ENCODE measurements at places on chromosomes 3 and 15.
A peak's percentile ranks its signal among the peaks of the same experiment; 100 is the strongest.

DNA sequence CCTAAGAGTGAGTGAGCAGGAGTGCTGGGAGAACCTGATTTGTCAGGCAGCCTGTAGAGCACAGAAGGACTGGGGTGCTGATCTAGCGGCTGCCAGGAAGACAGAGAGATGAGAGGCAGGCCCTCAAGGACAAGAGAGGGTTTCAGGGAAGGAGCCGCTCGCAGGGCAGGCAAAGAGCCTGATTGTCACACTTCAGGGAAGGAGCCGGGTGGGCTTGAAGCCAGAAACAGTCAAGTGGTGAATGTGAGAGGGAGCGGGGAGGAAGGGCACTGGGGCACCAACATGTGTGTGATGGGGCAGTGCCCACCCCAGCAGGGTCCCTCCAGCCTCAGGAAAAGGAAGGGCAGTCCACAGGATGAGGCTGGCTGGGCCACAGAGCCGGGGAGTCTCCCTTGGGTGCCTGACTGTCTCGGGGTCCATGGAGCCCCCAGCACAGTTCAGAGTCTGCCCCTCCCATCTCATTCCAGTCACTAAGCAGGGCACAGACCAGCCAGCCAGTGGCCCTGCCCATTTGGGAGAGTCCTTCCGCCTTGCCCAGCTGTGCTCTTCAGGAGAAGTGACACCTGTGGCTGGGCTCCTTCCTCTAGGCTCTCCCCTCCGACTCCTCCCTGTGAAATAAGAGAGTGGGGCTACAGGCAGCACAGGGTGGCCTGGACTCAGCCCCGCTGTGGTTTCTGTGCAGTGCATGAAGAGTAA, 148.6 kb downstream of the RAB11A start:
- ATAC-seq, result no peak

DNA sequence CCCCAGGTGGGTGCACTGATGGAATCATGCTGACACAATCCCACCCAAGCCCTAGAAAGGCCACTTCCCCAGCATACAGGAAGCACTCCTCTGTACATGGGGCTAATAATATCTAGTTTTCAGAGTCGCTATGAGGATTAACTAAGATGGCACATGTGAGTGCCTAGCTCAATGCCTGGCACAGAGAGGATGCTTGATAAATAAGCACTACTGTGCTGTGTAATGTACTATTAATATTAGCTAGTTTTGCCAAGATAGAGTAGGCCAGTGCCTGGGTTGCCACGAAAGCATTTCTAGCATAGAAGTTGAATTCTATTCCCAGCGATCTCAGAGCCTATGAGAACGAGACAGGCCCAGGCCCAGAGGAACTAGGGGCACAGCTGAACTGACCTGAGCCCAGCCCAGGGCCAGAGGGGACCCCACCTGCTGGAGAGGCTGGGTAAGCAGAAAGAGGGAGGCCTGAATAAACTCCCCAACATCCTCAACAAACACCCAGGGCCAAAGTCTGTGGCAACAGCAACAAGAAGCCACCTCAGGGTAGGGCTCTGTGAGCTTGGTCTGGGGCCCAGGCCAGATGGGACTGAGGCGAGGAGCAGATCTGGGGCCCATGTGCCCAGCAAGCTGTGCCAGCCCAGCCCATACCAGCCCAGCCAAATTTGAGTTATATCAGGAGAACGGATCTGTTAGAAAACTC, 7.6 kb upstream of the SEMA7A start:
- no peak for ATAC-seq

DNA sequence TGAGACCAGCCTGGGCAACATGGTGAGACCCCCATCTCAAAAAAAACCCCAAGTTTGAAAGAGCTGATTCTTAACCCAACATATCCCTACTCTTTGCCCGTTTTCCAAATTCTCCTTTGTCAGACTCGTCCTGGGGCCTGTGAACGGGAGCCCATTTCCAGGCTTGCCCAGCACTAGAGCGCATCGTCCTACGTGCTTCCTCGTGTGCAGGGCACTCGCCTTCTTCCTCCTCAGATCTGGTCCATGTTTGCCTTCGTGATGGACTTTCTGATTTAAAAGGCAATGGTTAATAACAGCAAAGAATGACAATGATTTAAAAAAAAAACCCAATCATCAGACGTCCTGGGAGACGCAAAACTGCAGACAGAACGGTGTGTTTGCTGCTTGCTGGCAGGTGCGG, 10.1 kb downstream of the MELTF start:
- no peak for ATAC-seq

- no peak for ATAC-seq
Measured at GRCh38 chr3:164095279-164095678, 983.0 kb downstream of the SI start.

DNA sequence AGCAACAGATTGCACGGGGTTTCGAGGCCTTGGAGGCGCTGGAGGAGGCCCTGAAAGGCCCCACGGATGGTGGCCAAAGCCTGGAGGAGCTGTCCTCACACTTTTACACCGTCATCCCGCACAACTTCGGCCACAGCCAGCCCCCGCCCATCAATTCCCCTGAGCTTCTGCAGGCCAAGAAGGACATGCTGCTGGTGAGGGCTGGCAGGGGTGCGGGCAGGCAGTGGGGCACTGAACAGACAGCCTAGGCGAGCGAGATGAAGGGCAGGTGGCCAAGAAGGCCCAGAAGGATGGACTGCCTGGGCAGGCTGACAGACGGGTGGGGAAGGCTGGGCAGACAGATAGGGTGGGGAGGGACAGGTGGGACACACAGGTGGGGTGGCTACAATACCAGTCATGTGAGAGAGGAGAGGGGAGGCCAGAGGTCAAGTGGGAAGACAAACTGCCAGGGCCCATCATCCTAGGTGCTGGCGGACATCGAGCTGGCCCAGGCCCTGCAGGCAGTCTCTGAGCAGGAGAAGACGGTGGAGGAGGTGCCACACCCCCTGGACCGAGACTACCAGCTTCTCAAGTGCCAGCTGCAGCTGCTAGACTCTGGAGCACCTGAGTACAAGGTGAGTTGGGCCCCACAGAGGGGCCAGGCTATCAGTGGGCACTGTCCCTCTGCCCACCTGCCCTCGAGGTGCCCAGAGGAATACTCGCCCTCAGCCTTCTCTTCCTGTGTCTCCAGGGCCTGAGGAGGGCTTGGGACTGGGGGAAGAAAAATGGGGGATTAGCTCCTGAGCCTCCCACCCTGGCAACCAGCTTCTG, 3.1 kb downstream of the PARP3 start:
- no peak for ATAC-seq

GRCh38 chr15:36757189-36757814, 177.9 kb downstream of the CDIN1 start:
- peak; percentile 86 for ATAC-seq

DNA sequence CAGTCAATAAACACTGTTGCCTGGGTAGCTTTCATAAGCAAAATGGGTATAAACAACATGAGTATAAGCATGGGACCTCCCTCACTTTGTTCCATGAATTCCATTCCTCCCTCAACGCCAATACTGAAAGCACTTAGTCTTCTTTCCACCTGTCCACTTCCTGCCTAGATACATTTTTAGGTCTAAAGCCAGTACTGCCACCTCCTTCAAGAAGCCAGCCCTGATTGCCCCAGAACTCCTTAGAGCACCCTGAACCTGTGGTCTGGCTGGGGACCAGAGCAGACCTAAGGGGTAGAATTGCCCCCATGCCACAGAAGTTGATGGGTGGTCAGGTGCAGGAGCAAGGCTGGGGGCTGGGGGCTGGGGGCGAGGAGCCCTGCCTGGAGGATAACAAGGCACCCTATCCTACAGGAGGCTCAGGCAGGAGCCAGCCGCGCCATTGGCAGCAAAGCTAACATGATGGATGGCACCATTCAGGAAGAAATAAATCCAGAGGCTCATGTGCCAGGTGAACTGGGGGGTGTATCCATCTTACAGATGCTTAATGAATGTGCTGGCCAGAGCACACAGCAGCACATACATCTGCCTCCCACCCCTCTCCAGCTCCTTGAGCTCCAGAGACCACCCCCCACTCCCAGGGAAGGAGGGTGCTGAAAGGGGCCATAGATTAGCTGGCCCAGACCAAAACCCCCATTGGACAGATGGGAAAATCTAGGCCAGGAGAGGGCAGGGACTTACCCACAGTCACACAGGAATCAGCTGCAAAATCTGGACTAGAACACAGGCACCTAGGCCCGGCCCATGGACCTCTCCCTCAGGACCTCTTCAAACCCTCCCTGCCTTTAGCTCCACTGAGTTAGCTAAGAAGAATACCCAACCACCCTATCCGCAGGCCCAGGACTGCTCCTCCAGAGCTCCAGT, 113.8 kb upstream of the LINGO1 start:
- ATAC-seq, result peak; percentile 11

GRCh38 chr15:33059184-33059583, 135.3 kb downstream of the FMN1 start:
- peak; percentile 50 for ATAC-seq

GRCh38 chr3:171026597-171027293, at the start of gene SLC2A2:
TSS of gene SLC2A2 (minus strand) at chr3:171026720. CDS start at chr3:171026670, 50 bp downstream.
- ATAC-seq, result no peak

GRCh38 chr3:12339701-12340480, 51.0 kb downstream of the PPARG start:
- ATAC-seq, result no peak

DNA sequence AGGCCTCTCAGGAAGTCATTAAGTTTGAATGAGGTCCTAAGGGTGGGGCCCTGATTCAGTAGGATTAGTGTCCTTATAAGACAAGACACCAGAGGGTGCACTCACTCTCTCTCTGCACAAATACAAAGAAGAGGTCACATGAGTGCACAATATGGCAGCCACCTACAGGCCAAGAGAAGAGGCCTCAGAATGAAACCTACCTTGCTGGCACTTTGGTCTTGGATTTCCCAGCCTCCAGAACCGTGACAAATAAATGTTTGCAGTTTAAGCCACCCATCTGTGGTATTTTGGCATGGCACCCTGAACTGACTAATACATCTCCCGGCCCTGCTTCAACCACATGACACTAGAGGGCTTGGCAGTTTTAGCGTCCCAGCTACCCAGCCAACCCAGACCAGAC, 73.9 kb upstream of the CHRNB4 start:
- ATAC-seq, result no peak

- no peak for ATAC-seq
Measured at GRCh38 chr15:95017666-95018328, 786.4 kb downstream of the MCTP2 start.

DNA sequence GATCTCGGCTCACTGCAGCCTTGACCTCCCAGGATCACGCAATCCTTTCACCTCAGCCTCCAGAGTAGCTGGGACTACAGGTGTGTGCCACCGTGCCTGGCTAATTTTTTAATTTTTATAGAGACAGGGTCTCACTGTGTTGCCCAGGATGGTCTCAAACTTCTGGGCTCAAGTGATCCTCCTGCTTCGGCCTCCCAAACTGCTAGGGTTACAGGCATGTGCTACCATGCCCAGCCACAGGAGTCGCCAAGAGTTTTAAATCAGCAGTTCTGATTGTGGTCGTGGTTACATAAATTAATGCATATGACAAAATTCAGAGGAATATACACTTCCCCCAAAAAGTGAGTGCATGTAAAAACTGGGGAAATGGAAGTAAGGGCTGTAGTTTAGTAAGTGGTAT, 32.9 kb downstream of the MEGF11 start:
- no peak for ATAC-seq

DNA sequence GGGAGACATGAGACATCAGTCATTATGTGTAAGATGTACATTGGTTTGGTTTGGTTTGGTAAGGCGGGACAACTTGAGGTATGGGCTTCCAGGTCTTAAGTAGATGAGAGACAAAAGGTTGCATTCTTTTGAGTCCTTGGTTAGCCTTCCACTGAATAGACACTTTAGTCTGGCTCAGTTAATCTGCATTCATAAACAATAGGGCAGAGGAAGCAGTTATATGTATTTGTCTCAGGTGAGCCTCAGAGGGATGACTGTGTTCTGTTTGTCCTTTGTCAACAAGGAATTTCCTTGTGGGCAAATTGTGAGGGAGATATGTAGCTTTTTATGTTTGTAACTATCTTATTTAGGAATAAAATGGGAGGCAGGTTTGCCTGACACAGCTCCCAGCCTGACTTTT, 50.4 kb downstream of the TCF12 start:
- ATAC-seq, result no peak

DNA sequence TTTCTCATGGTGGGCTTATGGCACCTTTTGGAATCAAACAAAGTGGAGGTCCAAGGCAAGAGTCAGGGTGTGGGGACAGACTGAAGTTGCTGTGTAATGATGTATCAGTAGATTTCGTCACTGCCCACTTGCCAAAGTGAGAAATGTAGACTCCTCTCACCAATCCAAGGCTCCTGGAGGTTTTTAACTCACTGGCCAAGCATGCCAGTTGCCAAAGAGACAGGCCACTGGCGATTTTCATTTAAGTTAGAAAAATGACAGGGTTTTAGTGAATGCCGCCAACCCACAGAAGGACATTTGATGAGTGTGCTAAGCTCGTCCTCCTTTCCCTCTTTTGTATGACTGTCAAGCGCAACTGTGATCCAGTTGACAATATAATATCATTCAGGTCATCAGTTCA, 209.2 kb downstream of the FEZF2 start:
- ATAC-seq, result no peak

- no peak for ATAC-seq
Measured at GRCh38 chr3:28109829-28110228, 131.6 kb upstream of the CMC1 start.

DNA sequence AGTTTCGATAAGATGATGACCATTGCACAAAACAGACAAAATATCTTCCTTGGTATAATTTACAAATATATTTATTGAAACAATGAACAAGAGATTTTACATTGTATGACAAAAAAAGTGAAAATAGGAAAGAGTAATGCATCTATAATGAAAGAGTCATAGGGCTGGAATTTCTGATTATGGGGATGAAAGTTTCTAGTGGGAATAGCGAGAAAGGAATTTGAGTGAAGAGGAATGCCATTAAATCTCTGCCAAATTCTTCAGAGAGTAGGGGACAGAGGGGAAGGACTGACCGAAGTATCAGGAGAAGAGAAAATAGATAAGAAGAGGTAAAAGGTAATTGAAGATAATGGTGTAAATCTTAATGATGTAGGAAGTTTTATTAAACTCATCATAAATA, 125.4 kb downstream of the VGLL3 start:
- no peak for ATAC-seq

DNA sequence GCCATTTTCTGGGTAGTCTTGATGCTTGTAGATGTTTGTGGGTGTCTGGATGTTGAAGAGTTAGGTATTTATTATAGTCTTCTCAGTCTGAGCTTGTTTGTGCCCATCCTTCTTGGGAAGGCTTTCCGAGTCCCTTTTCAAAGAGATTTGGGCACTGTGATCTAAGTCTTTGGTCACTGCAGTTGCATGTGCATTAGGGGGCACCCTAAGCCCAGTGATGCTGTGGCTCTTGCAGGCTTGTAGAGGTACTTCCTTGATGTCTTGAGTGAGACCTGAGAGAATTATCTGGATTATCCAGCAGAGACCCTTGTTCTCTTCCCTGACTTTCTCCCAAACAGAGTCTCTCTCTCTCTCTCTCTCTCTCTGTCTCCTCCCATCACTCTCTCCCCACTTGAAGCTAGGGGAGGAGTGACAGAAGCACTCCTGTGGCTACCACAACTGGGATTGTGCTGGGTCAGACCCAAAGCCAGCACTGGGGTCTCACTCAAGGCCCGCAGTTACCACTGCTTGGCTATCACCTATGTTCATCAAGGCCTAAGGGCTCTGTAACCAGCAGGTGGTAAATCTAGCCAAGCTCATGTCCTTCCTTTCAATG, 68.5 kb downstream of the TMCO5A start:
- peak; percentile 96 for ATAC-seq

GRCh38 chr3:65210026-65210814, 522.4 kb upstream of the ADAMTS9 start:
- ATAC-seq, result peak; percentile 93

GRCh38 chr15:81225161-81225671, 28.5 kb downstream of the IL16 start:
- no peak for ATAC-seq

- ATAC-seq, result no peak
Measured at GRCh38 chr3:16841904-16842271, 42.9 kb upstream of the PLCL2 start.
